ENCODE measurements at places on chromosomes 2 and 18.
A peak's percentile ranks its signal among the peaks of the same experiment; 100 is the strongest.

DNA sequence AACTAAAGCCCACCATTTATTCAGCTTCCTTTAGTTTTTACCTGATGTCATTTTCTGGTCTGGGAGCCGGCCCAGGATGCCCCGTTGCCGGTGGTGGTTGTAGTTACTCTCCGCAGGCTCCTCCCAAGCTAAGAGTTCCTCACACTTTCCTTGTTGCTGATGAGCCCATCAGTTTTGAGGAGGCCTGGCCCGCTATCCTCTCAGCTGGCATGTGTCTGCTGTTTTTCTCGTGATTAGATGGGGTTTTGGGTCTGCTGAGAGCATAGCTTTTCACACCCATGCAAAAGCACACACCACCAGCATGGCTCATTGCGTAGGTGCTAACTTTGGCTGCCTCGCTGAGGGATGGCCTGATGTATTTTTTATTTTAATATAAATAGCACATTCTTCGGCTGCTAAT lies 72.1 kb downstream of the PSMG2 start:
- DNase-seq, result no peak

DNA sequence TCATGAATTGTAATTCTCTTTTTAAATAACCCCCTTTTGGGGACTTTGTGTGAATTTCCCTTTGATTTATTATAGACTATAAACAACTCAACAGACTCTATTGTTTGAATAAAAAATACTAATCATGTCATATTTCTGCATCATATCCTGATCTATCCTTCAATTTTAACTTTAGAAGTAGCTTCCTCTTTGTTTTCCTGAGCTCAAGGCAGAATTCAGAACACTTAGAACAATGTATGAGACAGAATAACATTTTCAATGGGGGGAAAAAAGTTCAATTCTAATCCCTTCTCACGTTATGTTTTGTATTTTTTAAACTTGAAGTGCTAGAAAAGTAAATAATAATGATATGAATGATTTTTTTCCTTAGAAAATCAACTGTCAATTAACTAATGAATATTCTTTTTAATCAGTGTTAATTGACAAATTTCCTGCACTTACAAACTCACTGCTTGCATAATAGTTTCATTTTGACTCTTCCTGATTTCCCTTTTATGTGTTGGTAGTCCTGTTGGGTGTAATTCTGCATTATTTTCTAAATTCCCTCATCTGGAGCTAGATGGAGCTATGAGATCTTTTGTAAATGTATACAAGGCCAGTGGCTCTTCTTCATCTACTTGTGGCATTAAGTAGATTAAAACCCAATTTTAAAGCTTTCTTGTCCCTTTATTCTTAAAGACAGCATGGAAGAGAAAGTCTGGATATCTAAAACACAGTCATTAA lies 326.1 kb downstream of the PARD3B start:
- DNase-seq, result peak; percentile 23

DNA sequence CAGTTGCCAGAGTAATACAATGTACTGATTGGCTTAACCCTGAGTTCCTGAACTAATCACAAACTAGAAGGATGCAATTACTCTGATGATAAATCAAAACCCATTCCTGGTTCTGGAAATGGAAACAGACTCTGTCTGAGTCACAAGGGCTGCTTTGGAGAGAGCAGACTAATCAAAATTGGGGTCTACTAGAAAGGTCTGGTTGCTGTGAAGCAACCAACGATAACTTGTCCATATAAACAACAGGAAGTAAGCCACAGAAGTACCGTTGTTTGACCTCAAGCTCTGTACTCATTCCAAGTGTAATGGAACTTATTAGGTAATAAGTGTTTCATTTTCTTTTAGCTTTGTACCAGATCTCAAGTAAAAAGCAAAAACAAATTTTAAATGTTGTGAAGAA lies 49.7 kb downstream of the RASGRP3 start:
- no peak for DNase-seq

DNA sequence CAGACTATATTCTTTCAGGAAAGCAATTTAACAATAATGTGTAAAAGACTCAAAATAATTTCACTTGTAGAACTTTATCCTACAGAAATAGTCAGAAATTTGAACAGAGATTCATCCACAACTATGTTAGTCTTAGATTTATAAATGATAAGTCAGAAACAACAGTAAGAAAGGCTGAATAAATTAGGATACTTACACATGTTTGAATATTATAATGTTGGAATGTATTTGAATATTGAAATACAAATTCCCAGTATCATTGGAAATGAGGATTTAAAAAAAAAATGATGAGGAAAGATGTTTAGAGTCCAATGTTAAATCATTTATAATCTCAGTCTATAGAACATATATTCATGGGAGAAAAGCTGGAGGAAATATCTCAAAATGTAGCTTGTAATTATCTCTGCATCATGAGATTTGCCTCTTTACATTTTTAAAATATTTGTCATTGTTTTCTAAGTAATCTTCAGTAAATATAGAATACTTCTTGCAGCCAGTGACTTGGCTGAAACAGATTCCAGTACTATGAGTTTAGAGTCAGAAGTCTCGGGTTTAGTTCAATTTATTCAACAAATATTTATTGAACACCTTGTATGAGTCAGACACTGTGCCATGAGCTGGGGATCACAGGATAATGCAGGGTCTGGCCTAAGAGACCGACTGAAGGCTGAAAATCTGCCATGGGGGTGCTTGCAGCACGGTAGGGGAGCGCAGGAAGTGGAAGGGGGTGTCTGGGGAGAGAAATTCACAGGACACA lies 32.3 kb downstream of the CXCR4 start:
- DNase-seq, result no peak

DNA sequence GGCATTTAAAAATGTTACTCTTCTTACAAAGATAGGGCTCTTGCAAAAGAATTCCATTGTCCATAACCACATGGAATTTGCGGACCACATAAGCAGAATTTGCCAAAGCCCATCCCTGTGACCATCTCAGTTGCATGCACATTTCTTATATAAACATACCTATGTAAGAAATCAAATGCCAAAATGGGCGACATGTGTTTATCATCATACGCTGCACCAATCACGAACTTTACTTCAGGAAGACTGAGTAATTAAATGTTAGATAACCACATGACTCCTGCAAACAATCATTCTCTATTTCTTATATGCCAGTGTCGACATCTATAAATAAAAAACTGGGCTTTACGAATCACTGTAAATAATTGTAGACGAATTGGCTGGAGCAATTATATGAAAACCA lies 186.1 kb upstream of the RBMS1 start:
- no peak for DNase-seq

DNA sequence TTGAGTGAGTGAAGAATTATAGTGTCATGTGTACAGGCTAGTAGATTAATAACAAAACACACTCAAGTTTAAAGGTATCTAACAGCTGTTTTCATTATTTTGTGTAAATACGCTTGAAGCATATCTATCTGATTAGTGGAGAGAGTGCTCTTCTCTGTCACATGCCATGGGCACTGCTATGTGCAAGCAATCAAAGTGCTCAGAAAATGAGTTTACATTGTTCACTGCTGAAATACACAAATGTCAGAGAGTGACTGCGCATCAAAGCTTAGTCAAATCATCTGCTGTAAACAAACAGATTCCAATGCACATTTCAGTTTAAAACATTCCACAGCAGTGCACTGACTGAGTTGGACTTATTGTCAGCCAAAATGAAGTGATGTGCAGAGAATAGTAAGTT lies 423.4 kb downstream of the ZEB2 start:
- DNase-seq, result no peak

Measured in SK-N-SH (cell line).